ENCODE measurements at places on chromosomes 2 and 18.

- DNase-seq: no peak
Observed at GRCh38 chr2:4499316-4500030, 796.1 kb downstream of the DCDC2C start.

DNA sequence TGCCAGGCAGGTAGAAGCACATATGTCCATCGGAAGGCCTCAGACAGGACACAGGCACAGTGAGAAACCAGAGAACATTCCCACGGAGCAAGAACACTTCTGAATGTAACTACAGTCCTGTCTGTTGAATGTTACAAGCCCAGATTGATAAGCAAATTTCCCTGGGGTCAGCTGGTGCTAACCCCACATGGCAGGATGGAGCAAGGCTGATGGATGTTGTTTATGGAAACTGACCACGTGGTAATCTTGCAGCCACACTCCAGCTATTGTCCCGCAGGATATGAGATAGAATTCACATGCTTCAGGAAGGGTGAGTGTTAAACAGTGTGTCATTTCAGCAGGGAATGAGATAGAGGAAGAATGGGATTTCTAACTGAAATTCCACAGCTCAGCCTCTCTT lies 138.8 kb upstream of the COPS8 start:
- no peak for DNase-seq

- no peak for DNase-seq
Observed at GRCh38 chr2:62732262-62732777, 26.8 kb downstream of the EHBP1 start.

- DNase-seq: no peak
Observed at GRCh38 chr2:45993476-45993991, 303.7 kb upstream of the EPAS1 start.

DNA sequence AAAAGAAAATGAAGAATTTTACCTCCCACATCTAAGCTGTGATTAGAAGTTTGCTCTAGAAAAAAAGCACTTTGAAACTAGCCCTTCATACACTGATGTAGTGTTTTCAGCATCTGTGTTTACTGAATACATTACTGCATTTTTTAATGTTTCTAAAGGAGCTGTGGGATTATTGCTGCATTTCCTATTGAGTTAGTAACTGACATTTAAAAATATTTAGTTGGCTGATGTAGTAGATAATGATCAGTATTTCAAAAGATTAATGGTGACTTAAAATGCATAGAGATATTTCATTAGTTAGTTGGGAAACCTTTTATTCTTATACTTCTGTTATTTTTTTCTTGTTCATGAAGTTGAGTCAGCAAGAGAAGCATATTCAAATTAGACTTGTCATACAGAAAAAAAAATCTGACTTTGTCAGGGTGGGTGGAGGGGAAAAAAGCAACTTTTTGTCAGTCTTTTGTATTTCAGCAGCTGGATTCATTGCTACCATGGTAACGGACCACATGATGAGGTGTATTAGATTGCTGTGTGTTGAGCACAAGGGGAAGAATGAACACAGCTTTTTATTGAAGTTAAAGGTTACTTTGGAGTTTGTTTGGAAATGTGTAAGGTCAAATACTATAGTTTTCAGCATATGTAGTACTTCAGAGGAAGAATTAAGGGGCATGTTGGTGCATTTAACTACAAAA lies at the start of gene DTNA:
TSS of gene DTNA (plus strand) at position 549 of the 692 bp plus-strand sequence. CDS start 45,679 bp downstream, outside the sequence.
- no peak for DNase-seq

DNA sequence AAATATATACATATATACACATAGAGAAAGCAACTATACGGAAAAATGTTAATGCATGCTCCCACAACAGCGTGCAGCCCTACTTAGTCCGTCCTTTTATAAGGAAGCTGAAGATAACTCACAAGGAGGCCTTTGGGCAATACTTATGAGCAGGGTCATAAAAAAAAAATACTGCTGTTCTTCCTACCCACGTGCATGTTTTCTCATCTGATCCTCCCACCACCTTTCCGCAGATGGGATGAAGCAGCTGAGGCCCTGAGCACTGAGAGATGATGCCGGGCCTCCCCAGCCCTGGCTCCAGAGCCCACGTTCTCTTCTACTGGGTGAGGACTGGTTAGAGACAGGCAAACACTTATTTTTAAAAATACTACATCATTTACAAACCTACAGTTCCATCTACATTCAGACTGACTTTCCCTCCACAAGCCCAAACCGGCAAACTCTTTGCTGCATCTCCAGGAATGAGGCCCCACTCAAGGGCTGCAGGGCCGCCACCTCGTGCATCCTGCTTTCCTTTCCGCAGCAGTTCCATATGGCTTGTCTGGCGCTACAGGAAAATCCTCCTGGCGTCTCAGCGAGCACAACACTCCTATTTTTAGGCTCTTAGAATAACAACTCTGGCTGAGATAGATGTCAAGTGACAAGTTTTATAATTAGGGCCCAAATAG lies 41.6 kb downstream of the TBC1D8 start:
- no peak for DNase-seq

DNA sequence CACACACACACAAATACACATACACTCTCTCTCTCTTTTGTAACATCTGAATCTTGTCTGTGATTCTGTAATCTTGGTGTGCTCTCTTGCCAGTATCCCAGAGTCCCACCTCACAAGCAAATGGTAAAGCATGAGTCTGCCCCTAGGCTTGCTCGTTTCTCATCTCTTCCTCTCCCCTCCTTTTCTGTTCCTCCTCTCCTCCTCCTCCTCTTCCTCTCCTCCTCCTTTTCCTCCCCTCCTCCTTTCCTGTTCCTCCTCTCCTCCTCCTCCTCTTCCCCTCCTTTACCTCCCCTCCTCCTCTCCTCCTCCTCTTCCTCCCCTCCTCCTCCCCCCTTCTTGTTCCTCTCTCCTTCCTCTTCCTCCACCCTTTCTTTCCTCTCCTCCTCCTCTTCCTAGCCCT lies 59.0 kb downstream of the TNFRSF11A start:
- no peak for DNase-seq

GRCh38 chr2:224029876-224030275 lies 9.2 kb downstream of the SERPINE2 start:
- no peak for DNase-seq

DNA sequence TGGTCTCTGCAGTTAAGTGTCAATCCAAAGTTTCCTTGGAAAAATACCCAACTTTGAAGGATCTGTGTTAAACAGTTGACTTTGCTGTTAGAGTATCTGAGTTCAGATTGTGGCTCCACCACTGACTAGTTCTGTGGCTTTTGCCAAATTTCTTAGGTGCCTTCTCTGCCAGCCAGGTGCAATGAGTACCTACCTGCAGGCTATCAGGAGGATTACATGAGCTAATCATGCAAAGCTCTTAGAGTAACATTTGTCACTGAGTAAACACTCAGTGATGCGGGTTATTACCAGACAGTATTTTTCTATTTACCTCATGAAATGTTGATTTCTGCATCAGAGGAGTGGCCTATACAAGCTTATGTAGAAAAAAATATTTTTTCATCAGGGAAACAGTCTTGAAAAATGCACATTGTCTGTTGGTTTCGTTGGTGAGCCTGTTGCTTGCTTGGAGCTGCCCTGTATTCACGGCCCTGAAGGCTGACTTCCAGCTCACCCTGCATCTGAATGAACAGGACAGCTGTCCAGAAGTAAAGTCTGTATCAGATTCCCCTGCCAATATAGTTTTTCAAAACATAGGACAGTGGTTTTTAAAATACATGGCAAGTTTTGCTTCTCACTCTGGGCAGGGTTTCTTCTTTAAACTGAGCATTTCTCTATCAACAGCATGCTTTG lies 235.1 kb downstream of the CDCA7 start:
- DNase-seq: no peak

DNA sequence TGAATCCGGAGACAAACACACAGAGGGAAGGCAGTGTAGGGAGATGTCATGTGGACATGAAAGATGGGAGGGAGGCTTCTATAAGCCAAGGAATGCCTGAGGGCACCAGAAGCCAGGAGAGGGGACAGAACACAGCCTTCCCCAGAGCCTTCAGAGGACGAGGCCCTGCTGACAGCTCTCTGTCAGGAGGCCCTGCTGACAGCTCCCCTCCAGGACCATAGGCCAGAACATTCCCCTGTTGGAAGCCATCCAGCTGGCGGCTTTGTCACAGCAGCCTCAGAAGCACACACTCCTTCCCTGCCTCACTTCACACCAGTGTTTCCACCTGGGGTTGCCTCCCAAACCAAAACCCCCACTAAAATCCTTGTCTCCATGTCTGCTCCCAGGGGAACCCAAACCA lies 171.3 kb upstream of the ID2 start:
- DNase-seq: no peak

- no peak for DNase-seq
Observed at GRCh38 chr18:37456395-37456794, 109.2 kb downstream of the CELF4 start.

GRCh38 chr2:219636144-219636915 lies 8.9 kb downstream of the SLC4A3 start:
- DNase-seq: no peak

GRCh38 chr2:28809927-28810326 lies 707 bp upstream of the SPDYA start:
- DNase-seq: no peak

DNA sequence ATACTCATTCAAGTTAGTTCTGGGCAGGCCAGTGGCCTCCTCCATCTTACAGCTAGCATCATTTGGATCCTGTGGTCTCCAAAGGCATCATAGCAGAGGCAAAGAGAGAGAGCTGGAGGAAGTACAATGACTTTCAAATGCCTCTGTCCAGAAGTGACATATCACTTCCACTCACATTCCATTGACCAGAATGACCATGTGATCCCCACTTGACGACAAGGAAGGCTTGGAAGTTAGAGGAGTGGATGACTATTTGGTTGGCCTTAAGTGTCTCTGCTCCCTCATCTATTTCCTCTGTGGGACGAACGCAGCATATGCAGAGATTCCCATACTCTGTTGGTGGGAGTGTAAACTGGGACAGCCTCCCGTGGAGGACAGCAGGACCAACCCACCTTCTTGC lies 27.8 kb upstream of the MLPH start:
- no peak for DNase-seq

DNA sequence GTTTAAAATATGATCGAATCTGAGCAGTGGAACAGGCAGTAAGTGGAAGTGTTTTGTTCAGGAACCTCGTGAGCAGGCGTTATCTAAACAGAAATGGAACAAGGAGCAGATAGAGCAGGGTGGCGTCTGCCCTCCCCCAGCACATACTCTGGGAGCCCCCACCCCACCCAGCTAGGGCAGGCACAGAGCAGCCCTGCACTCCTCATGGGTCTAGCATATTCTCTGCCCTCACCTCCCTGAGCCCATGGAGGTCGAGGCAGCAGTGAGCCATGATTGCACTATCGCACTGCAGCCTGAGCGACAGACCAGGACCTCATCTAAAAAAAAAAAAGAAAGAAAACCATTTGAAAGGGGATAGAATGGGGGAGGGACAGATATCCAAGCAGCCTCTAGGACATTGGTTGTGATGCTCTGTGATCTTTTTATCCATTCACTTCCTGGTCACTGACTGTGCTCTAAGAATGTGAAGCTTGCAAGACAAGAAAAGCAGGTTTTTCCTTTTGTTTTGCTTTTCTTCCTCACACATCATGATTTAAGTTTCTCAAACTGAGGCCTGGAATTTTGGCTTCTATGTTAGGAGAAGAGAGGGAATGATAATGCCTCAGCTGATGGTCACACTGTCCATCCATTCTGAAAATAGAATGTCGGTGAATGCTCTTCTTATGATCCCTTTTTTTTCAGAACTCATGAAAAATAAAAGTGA lies 3.1 kb downstream of the MLPH start:
- DNase-seq: no peak

GRCh38 chr2:40043641-40044040 lies 264.6 kb upstream of the THUMPD2 start:
- no peak for DNase-seq

DNA sequence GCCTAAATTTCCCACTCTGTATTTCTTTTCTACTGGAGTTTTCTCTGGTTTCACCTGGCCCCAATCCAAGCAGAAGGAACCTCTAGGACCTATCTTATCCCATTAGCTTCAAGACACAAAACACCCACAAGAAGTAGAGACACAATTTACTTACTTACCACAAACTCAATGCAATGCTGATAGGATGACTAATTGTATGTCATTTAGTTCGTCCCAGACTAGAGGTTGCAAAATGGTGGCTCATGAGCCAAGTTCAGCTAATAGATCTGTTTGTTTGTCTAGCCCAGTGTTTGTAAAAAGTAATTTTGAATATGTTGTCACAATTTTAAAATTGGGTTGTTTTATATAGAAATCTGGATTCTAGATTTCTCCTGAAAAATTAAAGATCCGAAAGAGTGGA lies 34.7 kb upstream of the ZSWIM2 start:
- no peak for DNase-seq

GRCh38 chr2:191291471-191291870 lies 46.3 kb downstream of the MYO1B start:
- no peak for DNase-seq

GRCh38 chr18:62505669-62506494 lies 16.9 kb upstream of the ZCCHC2 start:
- DNase-seq: no peak

DNA sequence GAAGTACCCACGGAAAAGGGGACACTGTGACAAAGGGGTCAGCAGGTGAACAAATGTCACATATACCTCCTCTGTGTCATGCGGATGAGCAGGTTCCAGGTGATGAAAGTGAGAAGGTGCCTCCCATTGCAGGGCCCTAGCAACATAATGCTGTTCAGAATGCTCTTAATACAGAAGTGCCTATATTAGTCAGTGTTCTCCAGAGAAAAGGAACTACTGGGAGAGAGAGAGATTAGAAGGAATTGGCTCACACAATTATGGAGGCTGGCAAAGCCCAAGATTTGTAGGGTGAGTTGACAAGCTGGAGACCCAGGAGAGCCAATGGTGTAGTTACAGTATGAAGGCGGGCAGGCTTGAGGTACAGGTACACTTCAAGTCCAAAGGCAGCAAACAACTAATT lies 98.1 kb upstream of the CDC42EP3 start:
- DNase-seq: no peak

- no peak for DNase-seq
Observed at GRCh38 chr2:29663268-29663667, 258.1 kb downstream of the ALK start.

GRCh38 chr18:58169472-58169871 lies 125.4 kb downstream of the NEDD4L start:
- DNase-seq: no peak

DNA sequence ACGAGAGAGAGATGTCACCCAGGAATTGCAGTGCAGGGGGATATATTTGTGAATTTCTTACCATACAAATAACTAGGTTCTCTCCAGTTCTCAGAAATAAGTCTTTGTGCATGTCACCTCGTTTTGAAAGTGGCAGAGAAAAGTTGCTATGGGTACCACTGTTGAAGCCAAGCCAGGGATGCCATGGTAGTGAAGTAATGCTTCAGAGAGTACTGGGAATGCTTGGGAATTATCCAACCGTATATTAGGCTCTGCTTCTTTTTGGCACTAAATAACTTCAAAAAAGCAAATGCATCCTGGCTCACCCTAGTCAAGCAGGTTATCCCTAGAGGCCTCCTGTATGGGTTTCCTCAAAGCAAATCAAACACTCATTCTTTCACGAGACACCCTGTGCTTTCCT lies 50.7 kb upstream of the DDX18 start:
- no peak for DNase-seq

GRCh38 chr2:121189661-121190381 lies 95.2 kb downstream of the TFCP2L1 start:
- no peak for DNase-seq

DNA sequence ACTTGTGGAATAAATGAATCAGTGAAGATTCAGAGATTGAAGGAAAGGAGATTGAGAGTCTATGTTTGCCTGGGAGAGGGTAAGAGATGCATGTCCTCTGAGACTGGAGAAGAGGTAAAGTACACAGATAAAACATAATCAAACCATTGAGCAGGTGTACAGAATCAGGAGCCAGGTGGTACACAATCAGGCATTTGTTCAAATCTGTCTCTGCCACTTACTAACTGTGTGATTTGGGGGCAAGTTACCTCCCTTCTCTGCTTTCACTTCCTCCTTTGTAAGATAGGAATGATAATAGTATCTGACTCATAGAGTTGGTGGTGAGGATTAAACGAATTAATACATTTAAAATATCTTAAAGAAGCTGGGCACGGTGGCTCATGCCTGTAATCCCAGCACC lies 94.0 kb downstream of the CDK15 start:
- no peak for DNase-seq
